ENCODE measurements at places on chromosomes 4 and X.

GRCh38 chr4:8353912-8354453 is 84.4 kb downstream of the HTRA3 start:
- DNase-seq, result no peak

- DNase-seq, result no peak
These were observed 350.1 kb downstream of the GRXCR1 start for GRCh38 chr4:43242606-43243005.

DNA sequence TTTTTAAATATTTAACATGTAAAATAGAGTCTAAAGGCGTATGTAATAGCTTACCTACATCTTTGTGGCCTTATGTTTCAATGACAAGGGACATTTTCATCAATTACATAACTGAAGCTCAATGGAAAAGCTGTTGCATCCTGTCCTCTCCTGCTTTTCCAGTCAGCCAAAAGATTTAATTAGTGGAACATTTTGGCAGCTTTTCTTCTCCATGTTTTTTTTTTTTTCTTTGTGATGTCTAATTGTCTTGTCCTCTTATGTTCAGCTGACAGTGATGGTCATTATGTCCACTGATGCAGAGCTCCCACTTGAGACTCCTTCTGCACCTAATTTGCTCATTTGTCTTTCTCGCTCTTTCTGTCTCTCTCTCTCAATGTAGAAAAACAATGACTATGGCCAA is 422.2 kb downstream of the GABRG1 start:
- DNase-seq, result no peak

DNA sequence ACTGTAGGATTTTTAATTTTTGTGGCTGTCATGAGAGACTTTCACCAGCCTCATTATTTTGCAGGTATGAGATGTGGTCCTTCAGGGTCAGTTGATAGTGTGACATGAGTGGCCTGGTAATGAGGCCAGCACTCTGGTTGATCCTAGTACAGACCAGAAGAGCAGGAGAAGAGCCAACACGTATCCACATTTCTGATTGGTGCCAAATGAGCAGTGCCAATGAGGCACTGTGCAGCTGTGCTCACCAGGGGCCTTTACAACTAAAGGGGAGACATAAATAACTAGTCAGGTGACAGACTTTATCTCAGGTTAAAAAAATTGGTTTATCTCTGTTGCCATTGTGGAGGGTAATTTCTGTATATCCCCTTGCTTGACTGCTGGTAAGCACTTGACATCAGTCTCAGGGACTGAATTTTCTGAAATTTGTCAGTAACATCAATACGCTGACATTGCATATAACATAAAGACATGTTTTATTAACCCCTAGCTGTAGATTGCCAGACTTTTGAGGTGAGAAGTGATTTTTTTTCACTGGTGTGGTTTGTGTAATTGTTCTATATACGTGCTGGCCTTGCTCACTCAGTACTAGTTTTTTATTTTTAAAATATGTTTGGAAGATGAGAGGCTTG is 101.2 kb downstream of the AFF1 start:
- DNase-seq, result no peak

- no peak for DNase-seq
These were observed 144.2 kb upstream of the GEMIN8 start for GRCh38 chrX:14173873-14174272.

GRCh38 chr4:140609548-140610425 is 41.0 kb upstream of the UCP1 start:
- DNase-seq, result no peak

GRCh38 chrX:123357941-123358340 is 173.9 kb downstream of the GRIA3 start:
- DNase-seq, result no peak

DNA sequence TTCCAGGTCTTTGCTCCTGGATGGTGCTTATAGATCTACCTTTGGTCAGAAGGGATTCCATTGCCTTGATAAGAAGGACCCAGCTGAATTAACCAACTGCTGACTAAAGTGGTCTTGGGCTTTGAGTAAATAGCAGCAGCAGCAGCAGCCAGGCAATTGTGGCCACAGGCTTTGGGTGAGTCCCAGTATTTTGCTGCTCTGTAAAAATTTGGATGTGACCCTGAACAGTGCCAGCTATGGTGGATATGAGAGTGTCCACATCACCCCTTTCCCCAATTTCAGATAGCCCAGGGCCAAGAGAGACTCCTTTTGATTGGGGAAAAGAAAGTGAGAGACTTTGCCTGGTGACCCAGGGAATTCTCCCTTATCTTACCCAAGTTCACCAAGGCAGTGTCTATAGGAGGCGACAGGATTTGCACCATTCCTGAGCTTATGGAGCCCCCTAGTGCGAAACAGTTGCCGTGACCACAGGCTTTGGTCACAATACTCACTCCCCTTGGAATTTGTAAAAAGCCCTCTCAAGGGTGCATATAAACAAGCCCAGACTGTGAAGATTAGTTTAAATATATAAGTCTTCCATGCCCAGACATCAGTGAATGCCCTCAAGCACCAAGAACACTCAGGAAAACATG is 518.0 kb downstream of the TMA16 start:
- DNase-seq, result no peak

- DNase-seq, result no peak
These were observed 122.3 kb upstream of the TBL1X start for GRCh38 chrX:9342561-9343051.

DNA sequence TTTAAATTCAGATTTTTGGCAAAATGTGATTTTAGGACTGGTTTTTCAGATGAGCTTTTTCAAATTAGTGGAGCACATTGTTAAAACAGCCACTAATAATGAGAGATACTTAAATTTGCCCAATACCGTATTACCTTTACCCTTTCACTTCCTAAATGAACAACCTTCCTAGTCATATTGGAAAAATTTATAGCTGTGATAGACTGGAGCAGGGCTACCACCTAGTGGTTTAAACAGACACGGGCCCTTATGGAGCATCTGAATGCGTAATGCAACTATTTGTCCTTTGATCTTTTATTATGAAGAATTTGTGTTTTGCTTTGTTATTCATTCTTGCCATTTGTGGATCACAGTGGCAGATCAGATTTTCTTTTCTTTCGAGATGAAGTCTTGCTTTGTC is 72.7 kb downstream of the KDM6A start:
- no peak for DNase-seq

GRCh38 chr4:173200103-173200884 is 31.7 kb downstream of the GALNT7 start:
- no peak for DNase-seq
